Neural progenitor cell (in vitro differentiated cells): ENCODE measurements at places on chromosomes 12 and 14. TPM values are rescaled to one million over a fixed set of nuclear protein-coding genes. Genes with fewer than 3 reads are reported as not detected.

Gene OTOGL
- total RNA-seq: 0.13 and 0.77 TPM in 2 replicates

Gene STON2
- total RNA-seq: 25.0 and 31.1 TPM in 2 replicates

Gene SYT1
- 28.1 and 36.9 TPM in 2 replicates for total RNA-seq

Gene STAT2
- total RNA-seq: 86.4 and 105 TPM in 2 replicates

Gene ASIC1
- 2.5 and 5.6 TPM in 2 replicates for total RNA-seq

Gene POTEG
- total RNA-seq: not detected in 2 replicates

Gene FOXN4
- total RNA-seq: 0.25 TPM in 1 of 2 replicates, not detected in the other

Gene GPX2
- total RNA-seq: not detected in 2 replicates

Gene TSPAN11
- 7.4 and 27.7 TPM in 2 replicates for total RNA-seq

Gene GNG2
- total RNA-seq: 44.4 and 56.8 TPM in 2 replicates

Gene C14orf132
- total RNA-seq: 5.5 and 8.1 TPM in 2 replicates

Gene TPPP2
- total RNA-seq: not detected in 2 replicates

Gene SOAT2
- not detected in 2 replicates for total RNA-seq

Gene VDR
- total RNA-seq: 0.09 TPM in 1 of 2 replicates, not detected in the other

Gene SCN8A
- total RNA-seq: 9.3 and 14.2 TPM in 2 replicates

Gene SLC6A15
- total RNA-seq: 15.1 and 25.4 TPM in 2 replicates

Gene SPIC
- not detected in 2 replicates for total RNA-seq

Gene PRKAB1
- 24.5 and 25.3 TPM in 2 replicates for total RNA-seq

Gene OR4K2
- not detected in 2 replicates for total RNA-seq

Gene BEGAIN
- total RNA-seq: 4.0 and 13.4 TPM in 2 replicates

Gene PCK2
- 11.1 and 26.6 TPM in 2 replicates for total RNA-seq

Gene TMPRSS12
- not detected in 2 replicates for total RNA-seq

Gene PZP
- total RNA-seq: not detected in 2 replicates

Gene MYO1H
- not detected in 2 replicates for total RNA-seq
